ENCODE measurements at places on chromosomes 16 and 17.

- DNase-seq, result no peak
Measured at GRCh38 chr17:13311306-13311705, 290.4 kb downstream of the HS3ST3A1 start.

DNA sequence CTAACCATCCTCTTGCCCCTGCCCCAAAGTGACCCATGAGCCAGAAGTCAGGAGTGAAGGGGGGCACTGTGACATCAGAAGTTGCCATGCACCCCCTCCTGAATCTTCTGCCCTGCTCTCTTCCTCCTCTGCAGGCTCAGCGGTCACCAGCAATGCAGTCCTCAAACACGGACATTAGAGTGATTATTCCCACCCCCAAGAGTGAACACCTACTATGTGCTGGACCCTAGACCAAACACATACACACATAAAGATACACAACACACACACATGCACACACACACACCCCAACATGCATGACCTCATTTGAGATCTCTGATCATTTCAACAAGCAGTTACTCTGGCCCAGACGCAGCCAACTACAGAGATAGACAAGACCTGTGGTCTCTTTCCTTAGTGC is at the start of gene CDRT4:
Gene CDRT4 (minus strand): TSS at position 30 of the 400 bp plus-strand sequence. CDS start 27,383 bp downstream, outside the sequence.
- no peak for DNase-seq

DNA sequence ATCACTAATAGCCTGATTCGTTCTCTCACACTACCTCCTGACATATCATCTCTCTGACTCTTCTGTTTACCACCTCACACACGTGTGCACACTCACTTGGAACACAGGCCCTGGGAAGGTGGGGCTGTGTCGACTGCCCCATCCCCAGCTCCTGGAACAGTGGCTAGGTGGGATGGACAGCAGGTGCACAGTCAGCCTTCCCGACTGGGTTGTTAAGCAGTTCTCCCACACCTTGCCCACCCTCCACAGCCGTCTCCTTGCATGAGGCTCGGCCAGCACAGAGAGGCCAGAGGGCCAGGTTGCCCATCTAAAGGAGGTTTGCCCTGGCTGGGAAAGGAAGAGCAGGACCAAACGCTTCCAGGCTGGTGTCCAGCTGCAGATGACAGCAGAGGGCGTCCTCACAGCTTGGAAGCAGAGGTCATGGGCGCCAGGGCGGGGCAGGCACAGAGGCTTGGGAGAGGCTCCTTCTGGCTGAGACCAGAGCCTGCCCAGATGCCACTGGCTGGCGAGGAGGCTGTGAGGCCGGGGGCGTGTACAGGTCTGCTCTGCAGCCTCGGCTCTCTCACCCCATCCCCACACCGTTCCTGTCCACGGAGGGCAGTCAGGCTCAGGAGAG is 92.8 kb downstream of the AMFR start:
- DNase-seq, result no peak

DNA sequence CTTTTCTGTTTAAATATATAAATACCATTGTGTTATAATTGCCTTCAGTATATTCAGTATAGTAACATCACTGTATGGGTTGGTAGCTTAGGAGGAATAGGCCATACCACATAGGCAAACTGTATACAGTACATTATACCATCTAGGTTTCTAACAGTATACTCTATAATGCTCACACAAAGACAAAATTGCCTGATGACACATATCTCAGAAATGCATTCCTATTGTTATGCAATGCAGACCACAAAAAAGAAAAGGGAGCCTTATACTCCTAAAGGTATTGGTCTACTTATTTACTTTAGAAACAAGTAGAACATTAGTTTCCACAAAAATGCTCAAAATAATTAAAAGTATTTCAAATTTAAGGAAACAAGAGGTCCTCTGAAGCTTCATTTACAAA is 47.9 kb downstream of the SETD6 start:
- DNase-seq, result no peak

DNA sequence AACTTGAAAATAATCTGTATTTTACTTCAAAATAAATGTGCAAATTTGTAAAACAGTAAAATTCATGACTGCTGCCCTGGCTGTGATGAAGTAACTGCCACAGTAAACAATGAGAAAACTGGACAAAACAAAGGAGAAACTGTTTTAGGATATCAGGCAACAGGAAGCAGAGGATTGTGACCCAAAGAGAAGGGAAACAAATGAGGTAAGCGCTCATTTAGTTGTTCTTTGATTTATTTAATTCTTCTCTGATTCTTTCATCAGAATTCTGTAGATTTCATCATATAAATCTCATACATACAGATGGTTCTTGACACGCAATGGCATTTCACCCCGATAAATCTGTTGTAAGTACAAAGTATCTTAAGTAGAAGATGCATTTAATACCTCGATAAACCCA is 198.1 kb upstream of the AXIN2 start:
- DNase-seq, result no peak

- no peak for DNase-seq
Measured at GRCh38 chr16:49491771-49492761, 118.5 kb downstream of the C16orf78 start.

DNA sequence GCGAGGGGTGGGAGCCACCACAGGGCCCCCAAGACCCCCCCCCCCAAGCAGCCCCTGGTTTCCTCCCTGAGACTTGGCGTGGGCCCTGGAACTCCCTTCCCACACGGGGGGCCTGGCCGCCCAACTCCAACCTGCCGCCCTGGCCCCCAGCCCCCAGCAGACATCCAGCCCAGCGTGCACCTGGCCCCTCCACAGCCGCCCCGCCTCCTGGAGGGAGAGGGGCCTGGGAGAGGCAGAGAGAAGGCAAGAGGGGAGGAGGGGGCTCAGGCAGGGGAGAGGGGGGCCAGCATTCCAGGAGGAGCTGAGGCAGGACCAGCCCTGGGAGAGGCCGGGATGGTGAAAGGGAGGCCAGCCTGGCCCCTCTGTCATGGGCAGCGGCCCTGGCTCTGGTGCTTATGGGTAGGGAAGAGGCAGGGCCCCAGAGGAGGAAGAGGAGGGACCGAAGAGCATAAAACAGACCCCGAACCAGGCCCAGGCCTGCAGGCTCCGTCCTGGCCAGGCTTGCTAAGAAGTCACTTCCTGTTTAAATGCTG is 16.7 kb downstream of the IL34 start:
- no peak for DNase-seq

GRCh38 chr17:1168533-1169220 is 11.1 kb downstream of the ABR start:
- DNase-seq, result no peak

DNA sequence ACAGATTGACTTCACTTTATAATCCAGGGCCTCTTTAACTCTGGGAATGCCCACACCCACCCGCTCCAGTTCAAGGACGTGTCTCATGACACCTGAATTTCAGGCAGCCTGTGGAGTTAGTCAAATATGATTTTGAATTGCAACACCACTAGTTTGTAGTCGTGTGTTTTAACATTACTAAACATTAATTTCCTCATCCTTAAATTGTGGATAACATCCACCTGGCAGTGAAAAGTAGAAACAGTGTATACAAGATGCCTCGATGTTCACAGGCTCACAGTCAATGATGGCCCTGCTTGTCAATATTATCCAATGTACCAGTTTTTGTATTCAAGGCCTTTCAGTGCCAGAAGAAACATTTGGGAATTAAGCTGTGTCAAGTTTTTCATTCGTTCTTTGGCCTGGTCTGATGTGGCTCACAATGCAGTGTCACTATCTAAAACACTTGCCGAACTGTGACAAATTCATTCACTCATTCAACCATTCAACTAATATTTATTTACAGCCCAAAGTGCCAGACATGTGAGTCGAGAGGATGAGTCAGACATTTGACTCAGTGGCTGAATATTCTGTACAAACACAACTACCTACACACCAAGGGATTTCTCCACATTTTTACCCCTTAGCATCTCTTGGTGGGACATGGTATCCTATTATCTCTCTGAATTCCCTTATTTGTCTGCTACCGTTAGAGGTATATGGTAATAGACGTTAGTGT is 1.4 kb downstream of the MEIOB start:
- DNase-seq, result no peak

DNA sequence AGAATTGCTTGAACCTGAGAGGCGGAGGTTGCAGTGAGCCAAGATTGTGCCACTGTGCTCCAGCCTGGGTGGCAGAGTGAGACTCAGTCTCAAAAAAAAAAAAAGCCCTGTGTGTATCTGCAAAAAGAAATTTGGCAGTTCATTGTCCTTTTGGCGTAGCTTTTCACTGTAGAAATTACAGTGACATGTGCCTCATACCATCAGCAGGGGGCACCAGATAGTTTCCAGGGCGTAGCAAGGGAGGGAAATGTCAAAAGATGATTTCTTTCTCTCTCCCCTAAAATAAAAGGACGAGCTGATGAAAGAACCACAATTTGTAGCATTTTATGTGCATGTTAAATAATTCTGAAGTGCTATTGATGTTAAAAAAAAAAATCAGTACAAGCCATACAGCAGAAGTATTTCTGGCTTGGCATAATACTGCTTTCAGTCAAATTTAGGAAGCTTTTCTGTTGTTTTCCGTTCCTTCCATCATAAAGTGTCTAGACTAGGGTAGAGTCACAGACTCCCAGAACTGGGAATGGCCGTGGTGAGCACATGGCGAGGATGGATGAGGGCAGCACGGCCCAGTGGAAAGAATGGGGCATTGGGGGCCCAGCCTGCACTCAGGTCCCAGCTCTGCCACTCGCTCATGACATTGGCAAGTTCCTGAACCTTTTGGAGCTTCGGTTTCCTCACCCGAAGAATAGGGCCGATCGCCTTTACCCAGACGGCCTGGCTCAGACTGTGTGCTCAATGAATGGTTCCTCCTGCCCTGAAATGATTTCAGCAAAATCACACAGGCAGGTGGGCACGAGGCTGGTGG is 59.8 kb upstream of the RPH3AL start:
- DNase-seq, result no peak

DNA sequence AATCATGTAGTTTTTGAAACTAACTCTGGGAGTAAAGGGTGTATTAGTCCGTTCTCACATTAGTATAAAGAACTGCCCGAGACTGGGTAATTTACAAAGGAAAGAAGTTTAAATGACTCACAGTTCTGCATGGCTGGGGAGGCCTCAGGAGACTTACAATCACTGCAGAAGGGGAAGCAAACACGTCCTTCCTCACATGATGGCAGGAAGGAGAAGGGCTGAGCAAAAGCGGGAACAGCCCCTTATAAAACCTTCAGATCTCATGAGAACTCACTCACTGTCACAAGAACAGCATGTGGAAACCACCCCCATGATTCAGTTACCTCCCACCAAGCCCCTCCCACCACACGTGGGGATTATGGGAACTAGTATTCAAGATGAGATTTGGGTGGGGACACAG is 256.5 kb upstream of the TNRC6C start:
- DNase-seq, result no peak

DNA sequence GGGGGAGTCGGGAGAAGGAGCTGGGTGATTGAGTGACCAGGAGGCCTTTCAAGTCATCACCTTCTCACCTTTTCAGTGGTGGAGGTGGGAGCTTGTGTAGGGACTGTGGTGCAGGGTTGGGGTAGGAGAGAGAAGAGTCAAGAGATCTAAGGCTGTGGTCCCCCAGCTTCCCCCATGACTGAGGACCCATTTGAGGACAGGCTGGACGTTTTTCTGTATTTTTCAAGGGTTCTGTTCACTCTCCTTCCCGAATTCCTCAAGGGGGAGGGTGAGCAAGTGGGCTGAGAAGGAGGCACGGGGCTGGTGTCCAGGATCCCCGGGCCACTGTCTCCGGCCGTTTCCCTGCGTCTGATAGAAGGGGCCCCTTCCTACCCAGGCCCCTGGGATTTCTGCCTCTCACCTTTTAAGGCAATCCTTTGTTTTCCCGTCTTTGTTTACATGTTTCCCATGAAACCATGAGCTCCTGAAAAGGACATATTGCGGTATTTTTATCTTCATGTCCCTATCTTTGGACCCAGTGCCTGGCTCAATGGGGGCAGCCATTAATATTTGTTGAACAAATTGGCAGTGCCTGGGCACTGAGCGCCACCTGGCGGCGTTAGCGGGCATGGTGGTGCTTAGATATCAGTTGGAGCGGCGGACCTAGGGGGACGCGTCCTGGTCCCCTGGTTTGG is 9.2 kb upstream of the CD300A start:
- DNase-seq, result peak; percentile 38

DNA sequence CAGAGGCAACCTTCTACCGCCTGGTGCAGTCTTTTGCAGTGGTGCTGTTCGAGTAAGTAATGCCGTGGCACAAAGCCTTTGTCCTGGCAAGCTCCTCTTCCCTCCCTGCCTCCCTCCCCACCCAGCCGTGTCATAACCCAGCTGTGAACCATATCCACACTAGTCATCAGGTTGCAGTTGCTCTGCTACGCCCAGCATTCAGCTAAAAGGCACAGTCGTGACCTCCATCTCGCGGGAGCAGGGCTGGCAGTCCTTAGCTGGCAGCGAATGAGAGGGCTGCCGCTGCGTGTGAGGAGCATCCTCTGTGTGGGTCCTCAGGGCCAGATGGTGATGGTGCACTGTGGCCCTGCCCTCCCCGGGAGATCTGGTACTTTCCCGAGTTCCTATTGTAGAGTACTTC is 39.3 kb downstream of the CIBAR2 start:
- DNase-seq, result no peak

DNA sequence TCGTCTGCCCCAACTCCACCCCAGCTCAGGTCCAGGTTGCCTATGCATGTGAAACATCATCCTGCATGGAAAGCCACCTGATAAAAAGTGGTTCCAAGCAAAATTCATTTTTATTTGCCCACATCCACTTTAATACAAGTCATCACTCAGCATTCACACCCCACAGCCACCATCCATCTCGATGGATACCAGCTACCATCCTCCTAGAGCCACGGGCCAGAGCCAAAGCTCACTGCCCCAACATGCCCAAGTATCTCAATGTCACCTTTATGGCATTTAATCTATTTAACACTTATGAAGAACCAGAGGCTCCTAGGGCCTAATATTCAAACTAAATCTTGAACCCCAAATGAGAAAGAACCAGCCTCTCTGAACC is 70.5 kb downstream of the COPRS start:
- no peak for DNase-seq

DNA sequence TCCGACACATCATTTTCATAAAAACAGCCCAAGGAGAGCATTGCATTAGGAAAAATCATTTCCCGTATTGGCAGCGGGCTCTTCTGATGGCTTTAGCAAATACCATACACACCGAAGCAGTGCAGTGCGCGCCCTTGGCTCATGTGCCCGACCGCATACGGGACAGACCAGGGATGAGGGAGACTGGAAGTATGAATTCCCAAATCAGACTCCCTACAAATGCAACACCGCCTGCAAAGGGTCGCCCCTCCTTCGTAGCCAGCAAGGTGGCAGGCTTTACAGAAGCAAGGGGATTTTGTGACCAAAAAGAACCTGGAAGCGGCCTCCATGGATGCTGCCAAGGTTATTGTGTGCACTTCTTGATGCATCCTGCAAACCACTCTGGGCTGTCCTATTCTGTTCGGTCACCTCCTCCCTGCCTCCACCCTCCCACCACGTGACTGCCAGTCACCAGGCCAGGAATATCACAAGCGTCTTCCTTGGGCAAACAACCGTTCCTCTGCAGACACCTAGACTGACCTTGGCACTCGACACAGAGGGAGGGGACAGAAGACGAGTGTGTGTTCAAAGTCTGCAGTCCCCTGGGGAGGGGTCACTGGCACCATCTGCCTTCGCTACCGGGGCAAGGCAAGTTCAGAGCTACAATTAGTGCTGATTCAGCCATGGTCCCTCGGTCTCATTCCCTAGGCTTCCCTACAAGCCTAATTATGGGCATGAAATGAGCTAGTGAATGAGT is 460.4 kb downstream of the SLC39A11 start:
- DNase-seq, result no peak

All from stimulated activated CD8-positive, alpha-beta memory T cell treated with anti-CD3 and anti-CD28 coated beads, Interleukin-7, amount 100 ng/mL, for 1 hour (primary cell).